ENCODE measurements at places on chromosomes 6 and 20.

- no peak for ATAC-seq
Measured at GRCh38 chr6:110512991-110513390, 36.6 kb upstream of the SLC22A16 start.

- ATAC-seq: no peak
Measured at GRCh38 chr20:58140787-58141425, 87.5 kb downstream of the ANKRD60 start.

- peak; percentile 88 for ATAC-seq
Measured at GRCh38 chr20:62590309-62591121, 51.8 kb upstream of the SLCO4A1 start.

DNA sequence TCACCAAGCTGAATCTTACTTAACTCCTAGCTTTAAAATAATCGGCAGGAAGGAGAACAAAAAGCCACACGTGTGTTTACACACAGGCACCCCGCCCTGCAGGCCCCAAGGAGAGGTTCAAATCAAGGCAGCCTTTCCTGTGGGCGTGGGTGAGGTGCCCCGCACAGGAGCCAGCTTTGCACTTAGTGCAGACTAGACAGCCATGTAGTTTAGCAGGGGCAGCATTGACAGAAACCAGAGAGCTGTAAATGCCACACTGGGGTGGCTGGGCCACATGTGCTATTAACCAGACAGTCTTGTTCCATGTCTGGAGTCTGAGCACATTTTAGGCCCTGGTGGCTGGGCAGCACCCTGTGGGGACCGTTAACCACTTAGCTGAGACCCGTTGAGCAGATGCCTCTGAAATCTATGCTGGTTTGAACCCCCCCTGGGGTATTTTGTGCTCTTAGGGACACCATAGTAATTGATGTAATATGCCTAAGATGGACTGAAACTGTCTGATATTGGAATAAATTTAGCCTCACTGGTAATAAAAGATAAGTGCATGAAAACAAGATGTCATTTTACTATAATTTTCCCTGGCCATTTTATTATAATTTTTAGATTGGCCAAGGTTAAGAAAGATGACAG is 106.4 kb upstream of the KCNG1 start:
- peak; percentile 82 for ATAC-seq

DNA sequence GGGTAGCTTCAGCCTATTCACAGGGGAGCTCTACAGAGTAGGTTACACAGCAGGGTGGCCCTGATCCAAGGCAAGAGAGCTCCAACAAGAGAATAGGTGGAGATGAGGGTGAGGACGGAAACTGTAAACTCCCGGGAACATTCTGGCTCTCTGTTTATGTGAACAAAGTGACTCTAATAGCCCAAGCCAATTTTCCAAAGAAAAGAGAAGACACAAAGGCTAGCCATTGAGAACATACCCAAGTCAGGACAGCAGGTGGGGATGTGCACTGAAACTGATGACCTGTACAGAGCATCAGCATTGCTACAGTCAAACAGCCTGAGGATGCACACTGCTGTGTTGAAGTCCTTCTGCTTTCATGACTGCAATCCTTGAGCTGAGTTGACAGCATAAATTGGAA is 136.0 kb upstream of the TOP1 start:
- 0 out of 3 replicates have a peak, but pooled peaks have one; percentile 32 for ATAC-seq

- no peak for ATAC-seq
Measured at GRCh38 chr6:7215798-7216231, 97.2 kb downstream of the SSR1 start.

GRCh38 chr6:16519265-16520242 is 241.7 kb downstream of the ATXN1 start:
- no peak for ATAC-seq

DNA sequence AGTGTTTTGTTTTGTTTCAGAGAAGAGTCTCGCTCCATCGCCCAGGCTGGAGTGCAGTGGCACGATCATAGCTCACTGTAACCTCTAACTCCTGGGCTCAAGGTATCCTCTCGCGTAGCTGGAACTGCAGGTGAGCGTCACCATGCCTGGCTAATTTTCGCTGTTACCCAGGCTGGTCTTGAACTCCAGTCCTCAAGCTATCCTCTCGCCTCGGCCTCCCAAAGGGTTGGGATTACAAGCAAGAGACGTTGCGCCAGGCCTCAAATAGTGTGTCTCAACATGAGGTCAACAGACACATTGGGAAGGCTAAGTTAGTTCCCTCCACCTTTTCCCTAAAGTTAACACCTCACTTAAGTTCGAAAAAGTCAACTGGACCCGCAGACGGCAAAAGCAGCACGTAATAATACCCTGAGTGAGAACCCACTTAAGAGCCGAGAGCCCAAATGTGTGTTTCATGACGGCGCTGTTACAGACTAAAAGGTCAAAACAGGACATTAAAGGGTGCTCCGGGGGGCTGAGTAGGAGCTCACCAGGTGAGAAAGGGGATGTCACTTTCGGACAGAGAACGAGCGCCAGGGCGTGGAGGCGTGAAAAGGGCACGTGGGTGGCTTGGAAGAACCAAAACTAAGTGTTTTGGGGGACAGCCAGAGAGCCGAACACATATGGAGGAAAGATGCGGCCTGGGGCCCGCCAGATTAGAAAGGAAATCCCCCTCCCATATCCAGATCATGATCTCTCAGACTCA is 499 bp downstream of the TTI1 start:
- peak; percentile 50 for ATAC-seq

GRCh38 chr20:44856442-44856841 is 29.1 kb upstream of the YWHAB start:
- no peak for ATAC-seq

DNA sequence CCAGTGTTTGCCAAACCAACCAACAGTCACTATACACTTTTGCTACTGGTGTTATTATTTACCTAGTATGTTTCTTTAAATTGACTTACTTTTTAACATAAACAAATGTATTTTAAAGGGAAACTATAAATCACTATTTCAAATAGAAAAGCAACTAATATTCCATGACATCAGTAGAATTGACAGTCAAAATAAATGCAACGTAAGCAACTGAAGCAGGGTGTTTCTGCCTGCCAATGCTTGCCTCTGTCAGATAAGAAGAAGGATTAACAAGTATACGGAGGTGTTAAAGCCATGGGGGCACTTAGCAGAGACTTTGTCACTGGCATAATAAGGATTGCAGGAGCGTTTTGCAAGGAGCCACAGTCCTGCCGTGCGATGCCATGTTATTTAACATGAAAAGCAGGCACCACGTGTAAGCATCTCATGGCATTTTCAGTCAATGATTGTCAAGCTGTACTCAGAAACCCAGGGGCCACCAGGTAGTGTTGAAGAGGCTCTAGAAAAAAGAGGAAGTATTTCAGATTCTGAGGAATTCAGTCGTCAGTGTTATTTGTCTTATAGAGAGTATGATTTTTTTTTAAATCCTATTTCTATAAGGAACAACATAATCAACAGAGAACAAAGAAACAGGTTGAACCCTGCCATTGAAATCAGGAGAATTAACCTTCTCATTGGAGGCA is 131.7 kb downstream of the BFSP1 start:
- no peak for ATAC-seq

- ATAC-seq: no peak
Measured at GRCh38 chr6:35358086-35358485, 15.7 kb downstream of the PPARD start.

- peak; percentile 73 for ATAC-seq
Measured at GRCh38 chr6:75489025-75489424, 4.6 kb downstream of the FILIP1 start.

DNA sequence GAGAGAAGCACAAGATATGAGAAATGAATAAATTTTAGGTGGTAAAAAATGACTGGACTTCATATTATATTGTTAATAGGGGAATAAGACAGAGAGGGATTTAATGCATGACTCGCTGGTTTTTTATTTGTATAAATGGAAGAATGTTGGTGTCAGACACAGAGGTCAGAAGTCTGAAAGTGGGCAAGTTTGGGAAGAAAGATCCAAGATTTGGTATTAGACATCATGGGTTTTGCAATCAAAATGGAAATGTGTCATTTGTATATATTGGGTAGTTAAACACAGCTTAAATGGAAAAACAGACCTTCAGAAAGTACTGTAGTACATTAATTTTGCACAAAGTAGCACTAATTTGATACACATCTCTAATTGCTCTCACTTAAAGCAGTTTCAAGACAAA is 96.2 kb downstream of the EYA4 start:
- ATAC-seq: no peak

DNA sequence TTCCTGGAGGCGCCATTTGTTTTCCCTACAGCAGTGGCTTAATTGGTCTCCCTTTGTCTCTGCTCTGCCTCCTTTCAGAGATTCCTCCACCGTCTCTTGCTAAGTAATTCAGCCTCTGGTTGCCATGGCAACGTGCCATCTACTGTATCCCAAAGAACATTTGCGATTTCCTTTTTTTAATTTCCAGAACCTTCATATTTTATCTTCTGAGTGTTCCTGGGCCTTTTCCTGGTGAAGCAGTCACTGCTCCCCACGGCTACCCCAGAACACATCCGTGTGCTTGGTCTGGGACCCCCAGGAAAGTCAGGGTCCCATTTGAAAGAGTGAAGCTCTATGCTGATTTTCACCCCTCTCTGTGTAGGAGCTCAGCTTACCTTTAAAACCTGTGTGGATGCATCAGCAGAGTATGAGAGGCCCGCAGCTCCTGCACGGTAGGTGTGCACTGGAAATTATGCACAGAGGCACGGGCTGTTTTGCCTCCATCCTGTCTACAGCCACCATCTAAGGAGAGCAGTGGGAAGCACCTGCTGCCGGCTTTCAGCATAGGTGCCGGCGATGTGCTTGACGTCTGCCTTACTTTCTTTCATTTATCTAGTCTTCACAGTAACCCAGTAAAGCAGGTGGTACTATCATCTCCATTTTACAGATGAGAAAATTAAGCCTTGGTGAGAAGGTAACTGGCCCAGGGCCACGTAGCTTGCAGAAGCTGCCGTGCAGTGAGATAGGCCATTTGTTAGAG is 122.8 kb downstream of the SYCP2 start:
- ATAC-seq: no peak

GRCh38 chr6:111734068-111735061 is 128.7 kb upstream of the TRAF3IP2 start:
- ATAC-seq: no peak

DNA sequence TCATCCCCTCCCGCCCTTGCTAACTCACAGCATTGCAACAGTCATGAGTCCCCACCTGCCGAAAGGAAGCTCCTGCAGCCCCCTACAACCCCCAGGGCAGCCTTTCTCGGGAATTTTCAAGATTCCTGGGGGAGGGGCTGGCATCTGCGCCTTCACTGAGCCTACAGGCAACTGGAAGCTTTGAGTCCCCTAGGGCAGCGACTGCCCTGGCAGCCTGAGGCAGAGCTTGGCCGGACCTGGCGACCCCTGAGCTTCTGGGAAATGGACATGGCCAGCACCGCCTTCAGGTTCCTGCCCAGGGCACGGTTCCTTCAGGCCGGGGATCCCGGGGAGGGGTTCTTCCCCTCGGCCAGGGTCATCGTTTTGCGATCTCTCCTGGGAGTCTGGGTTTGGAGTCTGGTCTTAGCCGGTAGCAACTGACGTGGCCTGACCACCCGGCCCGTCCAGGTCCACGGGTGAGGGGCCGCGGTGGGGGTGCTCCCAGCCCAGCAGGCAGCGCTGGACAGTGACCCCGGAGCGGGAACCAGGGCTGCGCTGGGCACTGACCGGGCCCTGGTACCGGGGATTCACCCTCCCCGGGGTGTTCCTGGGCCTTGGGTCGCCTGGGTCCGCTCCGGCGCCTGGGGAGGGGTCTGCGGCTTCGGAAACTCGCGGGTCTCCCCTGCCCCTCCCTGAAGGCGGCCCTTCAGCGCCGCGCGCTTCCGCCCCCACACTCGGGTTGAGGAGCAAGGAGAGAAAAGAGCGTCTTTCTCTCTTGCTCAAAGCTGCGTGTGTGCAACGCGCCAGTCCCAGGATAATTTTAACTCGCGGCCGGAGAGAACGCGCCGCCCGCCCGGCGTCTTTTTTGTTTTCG is 593 bp upstream of the COL9A3 start:
- no peak for ATAC-seq

- no peak for ATAC-seq
Measured at GRCh38 chr20:9903048-9903655, 64.3 kb upstream of the PAK5 start.

DNA sequence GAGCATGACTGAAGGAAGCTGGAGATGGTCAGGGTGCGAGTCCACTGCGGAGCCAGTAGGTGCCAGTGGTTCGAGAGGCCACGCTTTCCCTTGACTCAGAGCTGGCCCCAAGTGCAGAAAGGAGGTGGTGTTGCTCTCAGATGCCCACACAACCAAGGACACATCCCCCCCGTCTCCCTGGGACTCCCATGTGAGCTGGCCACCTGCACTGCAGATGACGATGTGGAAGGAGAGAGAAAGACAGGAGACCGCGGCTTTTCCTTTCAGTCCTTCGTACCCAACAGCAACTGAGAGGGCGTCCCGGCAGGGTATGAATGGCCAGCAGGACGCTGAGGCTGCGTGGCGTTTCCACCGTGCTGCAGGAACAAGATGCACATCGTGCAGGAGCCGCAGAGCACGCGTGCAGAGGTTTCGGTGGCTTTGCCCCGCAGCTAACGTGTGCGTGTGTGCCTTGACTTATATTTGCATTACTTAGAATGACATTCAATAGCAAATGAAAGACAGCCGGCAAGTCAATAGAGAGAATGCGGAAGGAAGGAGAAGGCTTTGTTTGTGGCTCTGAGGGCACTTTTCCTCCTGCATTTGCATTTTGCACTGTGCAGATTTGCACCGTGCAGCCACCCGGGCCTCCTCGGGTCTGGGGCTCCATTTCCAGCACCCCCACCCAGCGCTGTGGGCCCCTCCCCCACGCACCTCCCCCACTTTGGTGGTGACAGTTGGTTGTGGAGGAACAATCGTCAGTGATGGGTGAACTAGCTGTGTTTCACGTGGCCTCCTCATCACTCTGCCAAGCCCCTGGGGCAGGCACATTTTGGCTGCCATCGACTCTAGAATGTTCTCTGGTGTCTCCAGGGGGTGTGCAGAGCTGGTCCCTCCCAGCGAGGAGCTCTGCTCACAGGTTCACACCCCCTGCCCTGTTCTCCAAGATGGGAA is 26.4 kb upstream of the BHLHE23 start:
- peak; percentile 45 for ATAC-seq

- ATAC-seq: peak; percentile 86
Measured at GRCh38 chr6:161031721-161032495, 40.3 kb downstream of the MAP3K4 start.

GRCh38 chr6:39189915-39190544 is 39.2 kb downstream of the KCNK5 start:
- peak; percentile 32 for ATAC-seq

GRCh38 chr6:13760307-13761304 is 49.0 kb upstream of the RANBP9 start:
- no peak for ATAC-seq

DNA sequence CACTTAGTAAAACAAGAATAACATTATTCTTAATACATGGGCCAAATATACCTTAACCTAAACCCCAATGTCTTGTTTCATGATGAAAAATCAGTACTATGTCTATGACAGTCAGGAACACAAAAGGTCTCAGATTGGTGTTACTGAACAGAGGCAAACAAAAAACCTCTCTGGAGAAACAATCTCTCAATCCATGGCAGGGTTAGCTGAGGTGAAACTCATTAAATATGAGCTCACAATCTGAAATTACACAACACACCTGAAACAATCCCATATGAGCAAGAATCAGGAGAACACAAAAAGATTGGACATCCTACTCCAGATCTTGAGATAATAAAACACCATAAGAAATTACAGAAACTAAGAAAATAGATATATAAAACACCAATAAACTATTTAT is 6.5 kb upstream of the SLC17A4 start:
- ATAC-seq: no peak

Data from SK-N-SH treated with all-trans-retinoic acid at 6 μM for 48 hours (cell line).